ENCODE measurements at places on chromosomes 12 and 14.

- no peak for DNase-seq
Measured at GRCh38 chr12:6554168-6555017, 1.4 kb downstream of the IFFO1 start.

- DNase-seq: no peak
Measured at GRCh38 chr14:94028450-94028826, 2.3 kb downstream of the OTUB2 start.

- no peak for DNase-seq
Measured at GRCh38 chr14:62168564-62169155, 406.4 kb downstream of the SNAPC1 start.

- no peak for DNase-seq
Measured at GRCh38 chr14:36976571-36977023, 195.8 kb downstream of the SLC25A21 start.

GRCh38 chr12:93682846-93683261 lies 5.7 kb downstream of the CRADD start:
- no peak for DNase-seq

- no peak for DNase-seq
Measured at GRCh38 chr12:99334285-99335056, 313.1 kb upstream of the GARIN6 start.

DNA sequence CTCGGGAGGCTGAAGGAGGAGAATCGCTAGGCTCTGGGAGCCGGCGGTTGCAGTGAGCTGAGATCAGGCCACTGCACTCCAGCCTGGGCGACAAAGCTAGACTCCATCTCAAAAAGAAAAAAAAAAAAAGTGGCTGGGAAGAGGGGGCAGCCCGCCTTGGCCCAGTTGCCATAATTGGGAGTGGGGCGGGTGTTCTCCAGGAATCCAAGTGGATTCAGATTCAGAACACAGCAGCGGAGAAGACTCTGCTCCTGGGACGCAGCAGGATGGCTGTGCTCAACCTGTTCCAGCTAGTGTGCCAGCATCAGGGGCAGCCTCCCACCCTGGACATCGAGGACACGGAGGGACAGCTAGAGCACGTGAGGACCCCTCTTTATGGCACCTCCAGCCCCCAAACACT lies 5.5 kb downstream of the CFAP73 start:
- no peak for DNase-seq

GRCh38 chr12:98533723-98534251 lies 18.4 kb downstream of the TMPO start:
- no peak for DNase-seq

DNA sequence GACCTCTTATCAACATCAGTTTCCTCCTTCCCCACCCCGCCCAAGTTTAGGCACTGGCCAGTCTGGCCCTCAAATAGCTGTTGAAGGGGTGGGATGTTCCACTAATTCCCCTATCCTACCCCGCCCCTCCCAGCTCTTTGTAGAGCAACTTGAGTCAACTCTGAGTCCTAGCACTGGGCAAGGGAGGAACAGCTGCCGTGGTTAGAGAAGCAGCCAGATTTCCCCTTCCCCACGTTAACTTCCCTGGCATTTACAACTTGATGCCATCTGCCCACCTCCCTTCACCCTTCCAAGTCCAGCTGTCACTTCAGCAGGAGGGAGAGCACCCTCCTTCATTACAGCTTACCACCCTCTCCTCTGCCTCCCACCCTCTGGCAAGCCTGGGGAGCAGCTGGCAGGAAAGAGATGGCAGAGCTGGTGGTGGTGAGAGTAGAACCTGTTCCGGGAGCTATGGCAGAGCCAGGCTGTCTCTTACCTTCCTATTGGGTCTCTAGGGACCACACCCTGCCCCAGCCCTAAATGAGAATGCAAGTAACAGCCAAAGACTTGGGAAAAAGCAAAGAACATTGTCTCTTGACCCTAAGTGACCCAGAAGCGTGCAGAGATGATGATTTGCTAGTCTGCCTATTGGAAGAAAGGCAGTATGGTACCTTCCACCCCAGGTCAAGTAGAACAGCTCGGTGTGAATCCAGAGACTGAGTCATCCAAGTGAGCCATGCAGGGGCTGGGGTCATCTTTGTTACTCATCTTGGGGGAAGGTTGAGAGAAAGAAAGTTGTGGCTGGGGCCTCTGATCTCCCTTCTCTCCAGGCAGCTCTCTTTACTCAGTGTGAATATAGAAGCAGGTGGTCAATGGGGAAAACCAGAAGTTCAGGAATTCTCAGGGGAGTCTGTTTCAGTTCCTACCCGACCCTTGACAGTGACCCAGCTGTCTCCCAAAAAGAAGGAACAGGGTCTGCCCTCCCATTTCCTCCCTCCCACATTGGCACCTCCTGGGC lies 1.5 kb downstream of the BLOC1S1 start:
- DNase-seq: no peak

GRCh38 chr14:29042551-29042950 lies 276.0 kb downstream of the FOXG1 start:
- DNase-seq: no peak

GRCh38 chr12:2628401-2628800 lies 166.4 kb upstream of the FKBP4 start:
- DNase-seq: no peak

GRCh38 chr12:128833418-128833817 lies 9.7 kb upstream of the SLC15A4 start:
- no peak for DNase-seq

- no peak for DNase-seq
Measured at GRCh38 chr12:20368651-20369304, 441 bp downstream of the PDE3A start.

- no peak for DNase-seq
Measured at GRCh38 chr14:102297436-102298170, 7.4 kb downstream of the MOK start.

GRCh38 chr14:59228421-59228820 lies 40.0 kb downstream of the DAAM1 start:
- DNase-seq: no peak

GRCh38 chr12:88509347-88509746 lies 70.9 kb downstream of the KITLG start:
- no peak for DNase-seq

GRCh38 chr14:75254901-75255584 lies 23.6 kb upstream of the FOS start:
- no peak for DNase-seq

DNA sequence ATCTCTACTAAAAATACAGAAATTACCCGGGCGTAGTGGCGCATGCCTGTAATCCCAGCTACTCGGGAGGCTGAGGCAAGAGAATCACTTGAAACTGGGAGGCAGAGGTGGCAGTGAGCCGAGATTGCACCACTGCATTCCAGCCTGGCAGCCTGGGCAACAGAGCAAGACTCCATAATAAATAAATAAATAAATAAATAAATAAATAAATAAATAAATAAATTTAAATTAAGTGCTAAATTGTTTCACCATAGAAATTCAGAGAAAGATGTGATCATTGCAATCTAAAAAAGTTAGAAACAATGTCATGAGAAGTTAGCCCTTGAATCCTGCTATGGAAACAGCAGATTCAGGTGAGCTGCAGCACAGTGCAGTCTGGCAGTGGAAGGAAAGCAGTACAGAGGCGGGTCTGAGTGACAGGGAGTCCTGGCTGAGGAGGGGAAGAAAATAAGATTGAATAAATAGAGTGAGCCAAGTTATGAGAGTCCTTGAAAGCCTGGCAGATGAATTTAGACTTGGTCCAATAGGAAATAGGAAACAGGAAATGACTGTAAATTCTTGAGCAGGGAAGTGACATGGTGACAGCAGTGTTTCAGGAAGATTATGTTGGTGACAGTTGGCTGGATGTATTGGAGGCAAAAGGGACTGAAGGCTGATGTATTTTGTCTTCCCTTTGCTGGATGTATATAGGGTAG lies 241.5 kb downstream of the GXYLT1 start:
- DNase-seq: no peak

DNA sequence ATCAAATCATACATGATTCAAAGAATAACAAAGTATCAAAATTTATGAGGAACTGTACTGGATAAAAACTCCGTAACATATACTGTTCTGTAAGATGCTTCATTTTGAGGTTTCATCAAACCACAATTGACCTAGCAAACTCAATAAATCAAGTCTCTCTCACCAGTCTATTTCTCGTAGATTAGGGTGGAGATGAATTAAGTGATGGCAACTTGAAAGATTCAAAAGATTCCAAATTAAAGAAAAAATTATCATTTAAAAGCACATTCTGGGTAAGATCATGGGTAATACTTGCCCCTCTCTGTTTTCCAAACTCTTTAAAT lies 74.4 kb downstream of the PAPLN start:
- DNase-seq: no peak

DNA sequence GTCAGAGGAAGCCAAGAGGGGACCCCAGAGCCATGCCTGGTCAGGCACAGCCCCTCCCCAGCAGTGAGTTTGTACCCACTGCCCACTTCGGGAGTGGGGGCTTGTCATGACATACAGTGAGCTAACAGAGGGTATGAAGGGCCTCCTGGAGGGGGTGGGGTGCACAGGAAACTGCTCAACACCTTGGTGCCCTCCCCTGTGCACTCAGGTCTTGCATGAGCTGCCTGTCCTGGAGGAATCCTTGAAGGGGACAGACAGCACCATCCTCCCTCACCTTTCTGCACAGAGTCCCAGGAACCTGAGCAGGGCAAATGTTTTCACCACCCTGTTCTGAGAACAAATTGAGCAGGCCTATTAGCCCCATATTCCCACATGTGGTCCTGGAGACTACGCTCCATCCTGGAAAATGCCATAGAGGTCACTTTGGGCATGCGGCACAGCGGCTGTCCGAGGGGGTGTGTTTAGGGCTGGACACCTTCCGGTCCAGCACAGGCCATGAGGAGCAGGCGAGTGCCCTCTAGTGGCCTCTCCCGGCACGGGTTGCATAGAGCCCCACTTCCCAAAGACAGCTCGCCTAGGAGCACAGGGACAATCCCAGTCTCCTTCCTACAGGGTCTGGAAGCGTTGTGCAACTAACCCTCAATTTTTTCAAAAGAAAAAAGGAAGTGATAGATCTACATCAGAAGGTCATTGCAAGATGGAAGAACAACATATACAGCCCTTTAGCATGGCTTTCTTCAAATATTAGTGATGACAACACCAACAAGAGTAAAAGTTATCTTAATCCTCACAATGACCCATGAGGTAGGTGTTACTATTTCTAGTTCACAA lies 31.9 kb upstream of the ZFP36L1 start:
- no peak for DNase-seq

DNA sequence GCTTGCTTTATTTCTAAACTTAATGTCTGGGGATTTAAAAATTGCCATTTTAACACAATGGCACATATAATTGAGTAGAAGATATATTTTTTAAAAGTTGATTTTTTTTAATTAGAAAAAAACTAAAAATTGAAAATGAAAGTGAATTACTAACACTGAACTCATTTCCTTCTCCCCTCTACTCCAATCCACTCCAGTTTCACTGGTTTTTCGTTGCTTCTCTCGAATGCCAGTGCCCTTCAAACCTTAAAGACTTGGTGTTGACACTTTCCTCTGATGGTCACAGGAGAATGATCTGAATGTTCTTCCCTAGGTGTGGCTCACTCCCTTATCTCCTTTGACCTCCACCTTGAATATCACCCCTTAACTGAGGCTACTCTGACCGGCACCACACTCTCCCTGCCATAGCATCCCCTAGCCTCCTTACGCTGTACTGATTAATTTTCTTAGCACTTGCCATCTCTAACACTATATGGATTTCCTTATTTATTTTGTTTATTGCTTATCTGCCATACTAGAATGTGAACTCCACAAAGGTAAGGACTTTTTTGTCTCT lies 107.1 kb downstream of the LIN7A start:
- no peak for DNase-seq

DNA sequence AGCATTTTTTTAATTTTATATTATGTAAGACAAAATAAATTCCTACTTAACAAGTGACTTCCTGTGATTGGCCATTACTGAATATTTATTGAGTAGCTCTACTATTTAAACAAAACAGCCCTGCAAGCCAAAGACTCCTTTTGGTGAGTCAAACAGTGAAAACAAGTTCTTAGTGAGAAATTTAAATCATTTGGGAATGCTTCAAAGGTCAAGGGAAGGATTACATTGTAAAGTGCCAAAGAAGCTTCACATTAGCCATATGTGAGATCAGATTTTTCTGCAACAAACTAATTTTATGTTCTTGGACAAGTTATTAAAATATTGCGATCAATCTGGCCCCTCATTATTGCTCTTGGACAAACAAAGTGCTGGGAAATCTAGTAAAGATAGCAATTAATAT lies 795.4 kb upstream of the MGAT4C start:
- no peak for DNase-seq

DNA sequence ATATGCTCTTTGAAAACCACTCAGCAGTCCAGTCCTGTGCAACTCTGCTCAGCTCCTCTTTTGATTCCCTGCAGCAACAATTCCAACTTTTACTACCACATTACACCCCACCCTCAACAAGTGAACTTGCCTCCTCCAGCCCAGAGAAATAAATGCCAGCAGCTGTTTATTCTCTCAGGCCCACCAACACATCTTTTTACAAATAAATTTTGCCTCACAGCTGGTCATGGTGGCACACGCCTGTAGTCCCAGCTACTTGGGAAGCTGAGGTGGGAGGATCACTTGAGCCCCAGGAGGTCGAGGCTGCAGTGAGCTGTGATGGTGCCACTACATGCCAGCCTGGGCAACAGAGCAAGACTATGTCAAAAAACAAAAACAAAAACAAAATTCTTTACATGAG lies 9.8 kb downstream of the SNX6 start:
- DNase-seq: no peak

DNA sequence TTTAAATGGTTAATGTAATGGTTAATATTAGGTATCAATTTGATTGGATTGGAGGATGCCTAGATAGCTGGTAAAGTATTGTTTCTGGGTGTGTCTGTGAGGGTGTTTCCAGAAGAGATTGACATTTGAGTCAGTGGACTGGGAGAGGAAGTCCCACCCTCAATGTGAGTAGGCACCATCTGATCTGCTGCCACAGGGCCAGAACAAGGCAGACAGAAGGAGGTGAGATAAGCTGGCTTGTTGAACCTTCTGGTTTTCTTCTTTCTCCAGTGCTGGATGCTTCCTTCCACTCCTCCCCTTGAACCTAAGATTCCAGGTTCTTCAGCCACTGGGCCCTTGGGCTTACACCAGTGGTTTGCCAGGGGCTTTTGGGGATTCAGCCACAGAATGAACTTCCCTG lies 756.5 kb upstream of the LRFN5 start:
- DNase-seq: no peak

DNA sequence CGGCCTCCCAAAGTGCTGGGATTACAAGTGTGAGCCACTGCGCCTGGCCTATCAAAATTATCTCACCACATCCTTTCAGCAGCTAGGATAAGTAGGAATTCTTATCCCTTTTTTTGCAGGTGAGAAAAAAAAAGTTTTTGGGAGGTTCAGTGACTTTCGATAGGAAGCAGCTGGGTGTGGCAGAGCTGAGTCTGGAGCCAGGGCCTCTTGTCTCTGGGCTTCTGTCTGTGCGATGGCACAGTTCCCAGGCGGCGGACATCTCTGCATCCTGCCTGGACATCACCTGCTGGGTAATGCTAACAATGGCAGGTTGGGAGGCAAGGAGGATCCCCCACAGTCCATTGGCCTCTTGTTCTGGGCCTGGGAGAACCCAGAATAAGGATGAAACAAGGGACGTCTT lies 12.5 kb downstream of the NRXN3 start:
- DNase-seq: no peak

GRCh38 chr12:27838543-27839185 lies 58.6 kb upstream of the MANSC4 start:
- DNase-seq: no peak
